HT-29 (cell line): ENCODE measurements at places on chromosomes 7 and 10. TPM values are rescaled to one million over a fixed set of nuclear protein-coding genes. Genes with fewer than 3 reads are reported as not detected.

Gene AQP1
- total RNA-seq: 8.2 and 9.8 TPM in 2 replicates

Gene SLC39A12
- not detected in 2 replicates for total RNA-seq

GRCh38 chr10:130638991-130639390 is 502.8 kb downstream of the GLRX3 start:
- no peak for DNase-seq

Gene DKK1
- total RNA-seq: 23.7 and 28.5 TPM in 2 replicates

Gene NPSR1
- total RNA-seq: 2.2 and 3.0 TPM in 2 replicates

Gene GNAT3
- not detected in 2 replicates for total RNA-seq

GRCh38 chr7:116683786-116684185 is 11.8 kb downstream of the MET start:
- DNase-seq: no peak

- no peak for DNase-seq
Observed at GRCh38 chr7:92720604-92721350, 115.6 kb downstream of the CDK6 start.
